ENCODE measurements at places on chromosomes 7 and 10.

DNA sequence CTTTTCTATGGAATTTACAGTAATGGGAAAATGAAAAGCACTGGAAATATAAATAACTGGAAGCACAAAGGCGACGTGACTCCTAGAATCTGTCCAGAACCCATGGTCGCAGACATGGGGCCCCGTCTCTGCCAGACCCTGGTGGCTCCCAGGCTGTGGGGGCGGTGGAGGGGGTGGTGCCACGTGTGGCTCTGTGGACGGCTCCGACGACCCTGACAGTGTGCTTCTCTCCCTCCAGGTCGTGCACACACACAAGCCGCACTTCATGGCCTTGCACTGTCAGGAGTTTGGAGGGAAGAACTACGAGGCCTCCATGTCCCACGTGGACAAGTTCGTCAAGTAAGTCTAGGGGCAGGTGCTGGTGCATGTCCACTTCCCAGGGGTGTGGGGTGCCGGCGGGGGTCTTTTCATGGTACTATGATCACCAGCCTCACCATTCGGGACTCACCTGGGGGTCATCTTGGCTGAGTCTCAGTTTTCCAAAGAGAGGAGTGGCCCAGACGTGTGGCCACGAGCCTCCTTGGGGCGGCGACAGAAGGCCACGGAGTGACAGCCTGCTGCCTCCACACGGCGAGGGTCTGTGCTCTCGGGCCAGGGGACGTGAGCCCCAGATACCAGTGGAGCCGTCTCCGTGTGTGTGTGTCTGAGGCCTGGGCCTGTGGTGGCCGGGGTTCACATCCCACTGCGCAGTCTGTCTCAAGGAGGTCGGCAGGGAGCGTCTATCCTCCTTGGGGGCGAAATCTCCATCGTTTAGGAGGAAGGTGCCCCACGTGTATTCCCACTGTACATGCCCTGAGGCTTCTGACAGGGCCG is 108.2 kb downstream of the INPP5A start:
- no peak for DNase-seq

- DNase-seq = no peak
Observed at GRCh38 chr10:99551616-99552015, 18.9 kb downstream of the NKX2-3 start.

- DNase-seq = no peak
Observed at GRCh38 chr10:114009281-114009996, 34.2 kb upstream of the ADRB1 start.

DNA sequence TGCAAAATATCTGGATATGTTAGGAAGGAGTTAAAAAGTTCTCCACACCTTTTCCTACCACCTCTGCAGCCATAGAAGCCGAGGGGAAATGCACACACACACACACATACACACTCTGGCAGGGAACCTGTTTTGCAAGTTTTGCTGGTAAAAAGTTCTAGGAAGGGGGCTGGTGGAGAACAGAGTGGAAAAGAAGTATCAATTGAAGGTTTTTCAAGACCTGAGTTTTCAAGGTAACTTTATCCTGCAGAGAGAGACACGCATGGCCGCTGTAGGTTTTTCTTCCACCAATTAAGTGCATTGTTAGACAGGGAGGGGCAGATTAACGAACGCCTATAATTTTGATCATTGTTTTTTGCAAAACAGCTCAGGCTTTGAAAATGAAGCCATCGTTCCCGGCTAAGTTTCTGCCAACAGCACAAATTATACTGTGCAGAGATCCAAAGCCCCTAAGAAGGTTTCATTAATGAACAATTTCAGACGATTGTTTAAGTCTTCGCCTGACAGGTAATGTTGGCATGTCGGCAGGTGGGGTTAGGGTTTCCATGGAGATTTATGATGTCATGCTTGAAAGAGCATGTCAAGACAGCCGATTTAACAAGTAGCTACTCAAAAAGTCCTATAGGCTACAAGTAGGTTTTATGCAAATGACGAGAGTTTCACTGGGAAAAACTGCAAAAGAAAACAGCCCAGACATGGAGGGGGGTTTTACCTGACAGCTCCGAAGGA is 29.7 kb downstream of the KIAA1217 start:
- DNase-seq = peak; percentile 74

GRCh38 chr10:36679554-36679953 is 445.8 kb upstream of the ANKRD30A start:
- DNase-seq = no peak

DNA sequence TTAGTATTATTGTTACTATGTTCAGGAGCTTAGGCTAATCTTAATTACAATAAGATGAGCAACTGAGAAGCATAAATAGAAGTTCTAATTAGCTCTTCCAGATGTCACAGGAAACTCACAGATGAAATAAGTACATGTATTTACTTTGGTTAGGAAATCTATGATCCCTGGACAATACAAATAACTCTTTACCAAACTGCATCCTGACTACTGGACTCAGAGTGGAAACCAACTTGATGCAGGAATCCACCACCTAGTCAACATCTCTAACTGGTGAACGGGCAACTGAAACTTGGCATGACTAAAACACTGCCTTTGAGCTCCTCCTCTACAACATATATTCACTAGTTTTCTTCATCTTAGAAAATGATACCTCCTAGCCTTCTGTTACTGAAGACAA is 193.2 kb downstream of the AGMO start:
- no peak for DNase-seq

GRCh38 chr10:51397695-51398094 is 301.7 kb downstream of the CSTF2T start:
- DNase-seq = peak; percentile 48

GRCh38 chr10:128398118-128398517 is 271.9 kb upstream of the MKI67 start:
- DNase-seq = no peak

- no peak for DNase-seq
Observed at GRCh38 chr7:33921216-33921938, 16.0 kb downstream of the BMPER start.

DNA sequence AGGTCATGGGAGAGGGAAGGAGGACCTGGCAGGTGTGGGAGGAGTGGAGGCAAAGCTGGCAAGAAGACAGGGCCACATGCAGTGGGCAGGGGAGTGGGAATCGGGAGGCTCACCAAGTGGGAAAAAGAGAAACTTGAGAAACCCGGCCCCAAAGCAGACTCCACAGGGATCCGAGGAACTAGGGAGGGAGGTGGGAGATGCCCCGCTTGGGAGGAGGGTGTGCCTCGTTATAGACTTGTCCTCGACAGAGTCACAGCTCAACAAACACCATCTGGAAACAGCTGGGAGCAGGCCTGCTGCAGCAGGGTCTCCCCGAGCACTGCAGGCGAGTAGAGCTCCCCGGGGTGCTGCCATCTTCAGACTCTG is 54.8 kb downstream of the MKI67 start:
- no peak for DNase-seq

- DNase-seq = no peak
Observed at GRCh38 chr7:99729486-99730237, 5.3 kb downstream of the CYP3A7 start.

DNA sequence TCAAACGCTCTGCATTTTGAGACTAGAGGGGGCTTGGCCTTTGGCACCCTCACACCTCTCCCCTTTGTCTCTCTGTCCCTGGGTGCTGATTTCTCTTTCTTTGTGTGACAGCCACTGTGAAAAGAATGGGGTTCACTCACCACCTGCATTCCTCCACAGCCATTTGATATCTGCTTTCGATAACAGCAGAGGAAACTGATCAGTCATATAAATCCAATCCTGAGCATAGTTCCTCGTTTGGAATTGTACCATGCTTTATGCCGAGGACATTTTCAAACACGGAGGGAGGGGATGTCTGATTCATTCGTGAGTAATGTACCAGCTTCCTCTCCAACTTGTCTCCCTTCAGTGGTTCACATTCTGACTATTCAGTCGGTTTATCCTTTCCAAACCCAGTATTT is 15.8 kb downstream of the MET start:
- DNase-seq = no peak

DNA sequence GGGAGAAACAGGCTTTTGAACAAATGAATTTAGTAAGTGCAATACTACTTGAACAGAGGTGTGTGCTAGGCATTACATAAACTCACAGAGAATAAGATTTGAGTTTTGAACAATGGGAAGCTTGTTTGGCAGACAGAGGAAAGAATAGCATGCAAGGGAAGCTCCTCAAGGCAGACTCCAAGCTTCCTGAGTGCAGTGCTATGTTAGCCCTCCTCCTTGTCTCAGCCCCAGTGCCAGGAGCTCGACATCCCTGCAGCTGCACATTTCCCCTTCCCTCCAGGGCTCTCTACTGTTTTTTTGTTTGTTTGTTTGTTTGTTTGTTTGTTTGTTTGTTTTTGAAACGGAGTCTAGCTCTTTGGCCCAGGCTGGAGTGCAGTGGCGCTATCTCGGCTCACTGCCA is 237.5 kb downstream of the IPMK start:
- DNase-seq = no peak

- DNase-seq = no peak
Observed at GRCh38 chr10:72663971-72664370, 28.0 kb upstream of the MCU start.

GRCh38 chr7:20320322-20320721 is 10.4 kb upstream of the ITGB8 start:
- no peak for DNase-seq

- no peak for DNase-seq
Observed at GRCh38 chr7:1679326-1679965, 9.4 kb downstream of the ELFN1 start.

DNA sequence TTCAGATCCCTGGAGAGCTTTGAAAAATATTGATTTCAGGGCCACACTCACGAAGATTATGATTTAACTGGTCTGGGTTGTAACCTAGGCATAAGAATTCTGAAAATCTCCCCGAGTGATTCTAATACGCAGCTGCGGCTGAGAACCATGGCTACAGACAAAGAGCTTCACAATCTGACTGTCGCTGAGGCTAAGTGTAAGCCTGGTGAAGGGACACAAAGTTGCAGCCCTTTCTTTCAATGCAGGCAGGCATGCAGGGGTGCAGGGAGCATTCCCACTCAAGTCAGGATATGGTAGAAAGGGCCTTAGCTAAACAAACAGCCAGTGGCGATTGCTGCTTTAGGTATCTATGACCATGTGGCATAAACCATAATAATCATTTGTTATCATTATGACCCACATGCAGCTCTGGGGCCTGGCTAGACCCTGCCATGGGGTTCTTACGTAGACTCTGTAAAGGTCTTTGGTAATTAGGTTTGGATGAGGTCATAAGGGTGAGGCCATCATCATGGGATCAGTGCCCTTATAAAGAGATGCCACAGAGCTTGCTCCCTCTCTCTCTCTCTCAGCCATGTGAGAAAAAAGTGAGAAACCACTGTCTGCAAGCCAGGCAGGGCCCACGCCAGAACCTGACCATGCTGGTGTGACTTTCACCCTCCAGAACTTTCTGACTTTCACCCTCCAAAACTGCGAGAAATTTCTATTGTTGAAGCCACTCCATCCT is 88.4 kb upstream of the LANCL2 start:
- no peak for DNase-seq

DNA sequence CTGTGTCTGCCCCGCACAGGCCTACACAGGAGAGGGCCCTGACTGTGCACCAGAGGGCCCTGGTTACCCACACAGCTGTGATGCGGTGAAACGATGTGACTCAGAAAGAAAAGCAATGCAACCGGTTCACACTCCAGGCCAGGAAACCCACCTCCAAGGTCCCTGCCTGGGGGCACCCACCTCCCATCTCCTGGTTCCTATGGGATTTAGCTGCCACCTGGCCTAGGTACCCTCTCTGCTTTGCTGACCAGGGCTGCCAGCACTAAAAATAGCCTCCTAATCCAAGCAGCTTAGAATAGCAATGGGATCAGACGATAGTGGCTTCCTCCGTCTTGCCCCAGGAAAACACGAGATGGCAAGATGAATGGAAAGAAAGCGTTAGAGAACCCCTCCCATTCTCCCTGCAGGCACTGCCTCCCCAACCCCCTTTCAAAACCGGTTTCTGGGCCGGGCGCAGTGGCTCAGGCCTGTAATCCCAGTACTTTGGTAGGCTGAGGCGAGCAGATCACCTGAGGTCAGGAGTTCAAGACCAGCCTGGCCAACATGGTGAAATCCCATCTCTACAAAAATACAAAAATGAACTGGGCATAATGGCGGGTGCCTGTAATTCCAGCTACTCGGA is 12.4 kb downstream of the RBP3 start:
- DNase-seq = no peak

GRCh38 chr7:82331234-82331633 is 112.3 kb downstream of the CACNA2D1 start:
- DNase-seq = no peak

- DNase-seq = no peak
Observed at GRCh38 chr7:16891874-16892643, 10.3 kb upstream of the AGR3 start.

- peak; percentile 14 for DNase-seq
Observed at GRCh38 chr7:144407266-144407931, 3.9 kb upstream of the NOBOX start.

DNA sequence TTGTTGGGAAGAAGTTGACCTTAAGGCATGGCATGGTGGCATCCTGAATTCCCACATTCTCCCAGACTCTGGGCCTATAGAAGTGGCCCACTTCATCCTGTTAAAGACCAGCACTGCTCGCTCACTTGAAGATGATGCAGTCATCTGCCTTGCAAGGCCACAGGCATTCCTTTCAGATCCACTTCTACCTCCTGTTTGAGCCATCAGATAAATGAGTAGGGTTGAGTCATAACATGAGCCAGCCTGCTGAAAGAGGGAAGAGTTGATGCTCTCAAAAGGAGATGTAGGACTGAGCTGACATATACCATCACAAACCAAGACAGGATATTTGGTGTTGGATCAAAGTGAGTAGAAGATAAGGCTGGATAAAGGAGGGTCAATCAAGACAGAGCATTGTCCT is 1.5 kb upstream of the EBLN1 start:
- no peak for DNase-seq

GRCh38 chr7:40599836-40600235 is 465.0 kb downstream of the SUGCT start:
- DNase-seq = no peak

- DNase-seq = no peak
Observed at GRCh38 chr10:82643601-82644000, 768.6 kb downstream of the NRG3 start.

DNA sequence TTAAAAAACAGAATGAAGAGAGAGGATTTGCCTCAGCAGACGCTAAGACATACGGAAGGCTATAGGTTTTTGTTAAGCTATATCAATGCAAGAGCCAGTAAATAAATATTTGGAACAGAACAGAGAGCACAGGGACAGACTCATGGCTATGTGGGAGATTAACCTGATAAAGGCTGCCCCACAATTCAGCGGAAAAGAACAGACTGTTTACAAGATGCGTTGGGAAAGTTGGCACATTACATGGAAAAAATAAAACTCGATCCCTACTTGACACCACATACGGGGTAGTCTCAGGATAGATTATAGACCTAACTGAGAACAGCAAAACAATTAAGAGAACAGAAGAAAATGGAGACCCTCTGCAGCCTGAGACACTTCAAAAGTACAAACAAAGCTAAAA is 10.8 kb downstream of the KCNH2 start:
- no peak for DNase-seq

GRCh38 chr10:43233601-43234430 is 33.0 kb downstream of the RASGEF1A start:
- no peak for DNase-seq

- no peak for DNase-seq
Observed at GRCh38 chr10:58404001-58404400, 18.8 kb downstream of the TFAM start.

DNA sequence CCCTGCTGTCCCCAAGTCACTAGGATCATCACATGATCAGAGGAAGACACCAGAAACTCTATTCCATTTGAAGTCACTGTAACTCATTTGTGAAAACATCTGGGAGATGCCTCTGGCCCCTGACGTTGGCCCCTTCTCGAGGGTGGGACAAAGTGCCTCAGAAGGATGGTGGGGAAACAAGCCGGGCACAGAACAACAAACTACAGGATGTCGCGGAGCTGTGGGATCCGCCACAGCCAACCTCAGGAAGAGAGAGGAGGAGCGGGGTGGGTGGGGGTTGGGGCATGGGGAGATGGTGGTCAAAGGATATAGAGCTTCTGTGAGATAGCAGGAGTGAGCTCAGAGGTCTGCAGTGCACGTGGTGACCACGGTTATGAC is 265.6 kb upstream of the TCERG1L start:
- DNase-seq = no peak

All from DMS79 treated with DMSO at 0.1 percent for 48 hours (cell line).